CMK (cell line): ENCODE measurements at places on chromosomes 7 and 10.

- DNase-seq = no peak
Observed at GRCh38 chr10:82618007-82618406, 743.0 kb downstream of the NRG3 start.

- no peak for DNase-seq
Observed at GRCh38 chr10:86349474-86349873, 17.1 kb downstream of the GRID1 start.

- no peak for DNase-seq
Observed at GRCh38 chr10:98086837-98087708, 47.4 kb upstream of the R3HCC1L start.

- DNase-seq = no peak
Observed at GRCh38 chr7:28433699-28434219, 21.4 kb downstream of the CREB5 start.

DNA sequence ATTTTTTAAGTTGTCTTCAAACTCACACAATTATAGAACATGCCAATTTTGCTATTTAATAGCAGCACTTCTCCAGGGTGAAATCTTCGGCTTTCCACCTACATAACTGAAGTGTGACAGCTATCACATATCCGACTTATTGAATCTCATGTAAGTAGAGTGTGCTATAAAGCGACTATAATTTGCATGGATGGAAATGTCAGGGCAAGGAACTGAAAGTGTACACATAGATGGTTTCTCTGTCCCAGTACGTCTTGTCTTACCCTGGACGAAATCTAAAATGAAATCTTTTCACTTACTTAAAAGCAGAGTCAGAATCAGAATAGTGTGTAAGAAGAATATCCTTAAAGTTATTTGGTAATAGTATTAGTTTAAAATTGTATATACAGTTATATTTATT, 132.3 kb downstream of the THSD7A start:
- no peak for DNase-seq

DNA sequence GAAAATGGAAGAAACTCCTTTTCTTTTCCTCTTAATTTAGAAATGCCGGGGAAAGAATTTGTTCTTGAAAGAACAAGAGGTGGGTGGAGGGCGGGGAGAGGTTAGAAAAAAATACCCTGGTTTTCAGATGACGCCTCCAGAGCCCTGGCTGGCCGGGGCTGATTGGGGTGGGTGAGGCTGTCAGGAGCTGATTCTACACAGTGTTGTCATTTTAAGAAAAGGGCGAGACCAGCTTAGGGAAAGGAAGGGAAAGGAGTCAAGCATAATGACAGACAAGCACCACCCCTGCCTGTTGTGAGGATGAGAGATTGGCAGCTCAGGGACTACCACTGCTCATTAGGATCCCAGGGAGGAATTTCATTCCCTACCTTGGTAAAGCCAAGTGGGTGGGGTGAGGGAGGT, 9.9 kb upstream of the FAM180A start:
- DNase-seq = no peak
